Stimulated activated CD8-positive, alpha-beta memory T cell treated with anti-CD3 and anti-CD28 coated beads, Interleukin-15, amount 100 ng/mL, for 1 hour (primary cell): ENCODE measurements at places on chromosomes 2 and 18.

GRCh38 chr2:231800493-231801091 is 14.3 kb downstream of the COPS7B start:
- DNase-seq, result no peak

- no peak for DNase-seq
Measured at GRCh38 chr18:2536493-2536892, 34.8 kb downstream of the METTL4 start.

DNA sequence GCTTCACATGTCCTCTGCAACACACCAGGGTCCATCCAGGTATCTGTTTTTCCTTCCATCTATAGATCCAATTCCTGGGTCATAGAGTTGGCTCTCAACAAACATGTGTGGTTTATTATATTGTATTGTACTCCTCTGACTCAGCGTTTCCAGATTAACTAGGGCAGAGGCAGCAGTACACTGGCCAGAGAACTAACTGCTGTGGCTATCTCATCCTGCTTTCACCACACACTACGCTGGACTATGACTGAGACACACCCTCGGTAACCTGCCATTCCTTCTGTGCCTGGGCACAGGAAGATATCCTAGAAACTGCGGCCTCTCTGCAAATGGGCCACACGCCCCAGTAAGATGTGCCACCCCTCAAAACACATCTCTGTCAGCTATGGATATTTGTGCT is 159.8 kb upstream of the STK17B start:
- DNase-seq, result no peak

DNA sequence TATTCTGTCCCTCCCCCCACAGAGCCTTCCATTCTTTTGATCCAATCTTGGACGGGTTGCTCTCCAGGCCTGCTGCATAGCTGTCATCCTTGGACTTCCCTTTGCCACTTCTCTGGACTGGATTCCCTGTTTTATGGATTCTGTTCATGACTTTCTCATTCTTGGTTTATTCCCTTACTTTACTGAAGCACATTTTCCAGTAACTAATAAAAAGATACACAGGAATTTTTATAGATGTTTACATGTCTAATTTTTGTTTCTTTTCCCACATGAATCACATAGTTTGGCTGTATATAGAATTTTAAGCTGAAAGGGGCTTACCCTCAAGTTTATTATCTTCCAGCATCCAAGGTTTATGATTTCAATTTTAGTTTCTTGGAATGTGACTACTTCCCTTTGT is 37.9 kb downstream of the GDF7 start:
- DNase-seq, result no peak

GRCh38 chr18:63106727-63107126 is 212.8 kb downstream of the BCL2 start:
- DNase-seq, result no peak

DNA sequence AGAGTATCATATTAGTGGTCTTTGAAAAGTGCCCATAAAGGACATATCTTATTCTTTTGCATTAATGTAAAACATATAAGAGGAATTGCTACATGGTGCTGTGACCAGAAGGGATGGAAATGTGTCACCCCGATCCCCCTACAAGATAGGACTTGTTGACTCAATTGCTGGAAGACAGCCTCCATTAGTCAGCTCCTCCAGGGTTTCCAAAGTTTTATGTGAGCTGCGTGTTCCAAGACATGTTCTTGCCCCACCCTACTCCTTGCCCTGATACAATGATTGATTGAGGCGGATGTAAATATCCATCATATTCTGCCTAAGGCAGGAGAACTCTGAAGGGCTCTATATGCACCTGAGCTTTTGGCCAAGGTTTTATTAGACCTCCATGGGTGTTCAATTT is 541.0 kb upstream of the ZEB2 start:
- DNase-seq, result no peak

DNA sequence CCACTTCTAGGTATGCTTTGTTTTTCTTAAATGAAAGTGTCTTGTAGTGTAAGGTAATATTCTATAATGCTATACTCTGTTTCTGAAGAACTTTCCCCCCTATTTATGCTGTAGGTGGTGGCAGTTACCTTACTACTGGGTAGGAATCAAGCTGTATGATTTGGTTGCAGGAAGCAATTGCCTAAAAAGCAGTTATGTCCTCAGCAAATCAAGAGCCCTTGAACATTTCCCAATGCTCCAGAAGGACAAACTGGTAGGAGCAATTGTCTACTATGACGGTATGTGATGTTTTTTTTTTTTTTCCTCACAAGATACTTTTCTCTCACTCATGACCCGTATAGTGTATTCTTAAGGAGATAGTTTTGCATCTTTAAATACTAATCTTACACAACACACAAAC is 77.0 kb downstream of the GPD2 start:
- no peak for DNase-seq

DNA sequence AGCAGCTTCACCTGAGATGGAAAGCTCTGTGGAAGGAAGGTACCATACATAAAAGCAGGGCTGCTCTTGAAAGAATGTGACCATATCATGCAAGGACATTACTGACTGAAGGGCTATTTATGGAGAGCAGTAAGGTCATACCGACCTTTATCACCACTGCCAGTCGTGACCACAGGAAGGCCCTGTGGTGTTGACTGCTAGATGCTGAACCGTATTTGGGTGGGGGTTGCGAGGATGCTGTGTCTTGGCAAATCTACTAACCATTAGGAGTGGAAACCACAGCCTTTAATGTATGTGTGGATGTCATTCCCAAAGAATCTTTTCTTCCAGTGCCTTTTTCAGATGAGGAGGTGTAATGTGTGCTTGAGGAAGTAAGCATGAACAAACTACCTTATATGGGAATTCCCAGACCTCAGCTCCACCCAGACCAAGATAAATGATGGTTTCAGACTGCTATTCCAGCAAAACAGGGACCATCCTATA is 60.8 kb downstream of the LIMS1 start:
- no peak for DNase-seq

DNA sequence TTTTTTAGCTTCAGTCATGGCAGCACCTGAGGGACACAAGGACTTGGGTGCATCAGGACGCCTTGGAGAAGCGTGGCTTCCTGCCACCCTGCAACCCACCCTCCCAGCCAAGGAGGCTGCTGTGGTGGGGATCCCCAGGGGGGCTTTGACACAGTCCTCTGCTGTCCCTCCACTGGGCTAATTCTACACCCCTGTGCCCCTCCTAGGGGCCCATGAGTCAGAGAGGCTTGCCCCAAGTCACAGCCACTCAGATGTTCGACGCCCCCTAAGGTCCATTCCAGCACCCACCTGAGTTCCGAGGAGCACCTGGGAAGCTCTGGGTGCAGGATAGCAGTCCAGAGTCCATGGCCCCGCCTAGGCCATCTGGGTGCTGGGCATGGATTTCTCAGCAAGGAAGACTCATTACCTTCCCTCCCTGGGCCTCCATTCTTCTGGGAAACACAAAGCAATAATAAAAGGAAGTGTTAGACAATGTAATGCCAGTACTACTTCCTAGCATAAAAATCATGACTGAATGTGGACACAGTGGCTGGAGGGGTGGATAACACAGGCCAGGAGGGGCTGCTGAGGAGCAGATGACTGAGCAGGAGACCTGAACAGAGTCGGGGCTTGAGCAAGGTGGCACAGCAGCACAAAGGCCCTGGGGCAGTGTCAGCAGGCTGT is 3.7 kb downstream of the ALPG start:
- no peak for DNase-seq

GRCh38 chr18:65363011-65363410 is 387.8 kb upstream of the CDH7 start:
- no peak for DNase-seq

DNA sequence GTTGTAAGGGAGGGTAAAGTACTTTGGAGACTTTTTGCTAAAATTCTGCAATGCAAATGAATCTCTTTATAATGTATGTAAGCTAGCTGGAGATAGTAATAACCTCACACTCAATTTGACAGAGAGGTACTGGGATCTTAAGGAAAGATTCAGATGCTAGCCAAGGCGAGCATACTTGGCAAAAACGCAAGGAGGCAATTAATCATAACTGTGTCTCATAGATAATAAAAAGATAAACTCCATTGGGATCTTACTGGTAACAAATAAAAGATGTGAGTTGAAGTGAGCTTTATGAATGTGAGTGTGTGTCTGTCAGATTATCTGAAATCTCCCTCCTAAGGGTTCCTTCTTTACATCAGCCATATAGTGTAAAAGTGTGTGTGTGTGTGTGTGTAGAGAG is 533.0 kb downstream of the TMX3 start:
- no peak for DNase-seq

DNA sequence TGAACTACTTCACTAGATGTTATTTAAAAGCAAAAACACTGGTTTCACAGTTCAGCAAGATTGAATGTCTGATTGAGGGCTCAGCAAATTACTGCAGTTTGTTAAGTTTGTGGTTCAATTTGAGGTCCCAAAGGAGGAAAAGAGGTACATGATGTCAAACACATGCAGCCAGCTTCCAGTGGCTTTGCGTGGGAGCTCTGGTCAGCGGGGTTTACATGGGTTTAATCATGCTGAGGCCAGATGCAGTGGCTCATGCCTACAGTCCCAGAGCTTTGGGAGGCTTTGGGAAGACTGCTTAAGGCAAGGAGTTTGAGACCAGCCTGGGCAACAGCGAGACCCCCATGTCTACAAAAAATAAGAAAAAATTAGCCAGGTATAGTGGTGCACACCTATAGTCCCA is 111.5 kb downstream of the MAPK4 start:
- no peak for DNase-seq

- no peak for DNase-seq
Measured at GRCh38 chr18:71485611-71486010, 1058.5 kb downstream of the CBLN2 start.

DNA sequence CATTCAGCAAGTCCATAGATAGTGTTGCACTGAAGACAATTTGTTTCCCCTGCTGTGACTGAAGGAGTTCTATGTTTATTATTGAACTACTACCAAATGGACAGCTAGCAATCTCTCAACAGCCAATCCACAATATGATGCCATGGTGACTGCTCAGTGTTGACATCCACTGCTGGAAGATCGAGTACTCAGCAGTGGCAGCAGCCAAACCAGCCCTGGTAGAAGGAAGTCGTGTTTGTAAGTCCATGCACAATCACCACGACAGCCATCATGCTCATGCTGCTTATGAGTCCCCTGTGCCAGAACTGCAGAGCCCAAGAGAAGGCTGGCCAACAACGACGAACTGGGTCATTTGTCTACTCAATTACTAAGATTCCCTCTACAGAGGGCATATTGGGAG is 66.4 kb downstream of the OSR1 start:
- no peak for DNase-seq
